Kidney tubule cell (primary cell): ENCODE measurements at places on chromosomes 2 and 18.
A peak's percentile ranks its signal among the peaks of the same experiment; 100 is the strongest.

DNA sequence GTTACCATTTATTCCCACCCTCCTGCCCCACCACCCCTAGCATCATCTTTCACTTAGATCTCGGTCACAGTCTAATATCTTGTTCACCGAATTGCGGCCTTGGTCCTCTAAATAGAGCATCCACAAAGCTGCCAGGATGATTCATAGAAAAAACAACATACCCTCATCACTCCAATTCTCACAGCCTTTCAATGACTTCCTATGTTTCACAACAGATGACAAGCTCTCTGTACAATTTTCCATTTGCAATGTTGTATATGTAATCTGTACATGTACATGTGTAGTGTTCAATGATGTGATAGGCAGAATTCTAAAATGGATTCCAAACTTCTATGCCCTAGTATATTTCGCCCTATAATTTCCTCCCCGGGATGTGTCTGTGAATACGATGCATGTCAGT, 675.6 kb upstream of the CELF4 start:
- peak; percentile 17 for DNase-seq

GRCh38 chr18:79600596-79600995, 79.0 kb upstream of the CTDP1 start:
- DNase-seq, result no peak

GRCh38 chr2:28248511-28248910, 144.1 kb upstream of the FOSL2 start:
- DNase-seq, result no peak

DNA sequence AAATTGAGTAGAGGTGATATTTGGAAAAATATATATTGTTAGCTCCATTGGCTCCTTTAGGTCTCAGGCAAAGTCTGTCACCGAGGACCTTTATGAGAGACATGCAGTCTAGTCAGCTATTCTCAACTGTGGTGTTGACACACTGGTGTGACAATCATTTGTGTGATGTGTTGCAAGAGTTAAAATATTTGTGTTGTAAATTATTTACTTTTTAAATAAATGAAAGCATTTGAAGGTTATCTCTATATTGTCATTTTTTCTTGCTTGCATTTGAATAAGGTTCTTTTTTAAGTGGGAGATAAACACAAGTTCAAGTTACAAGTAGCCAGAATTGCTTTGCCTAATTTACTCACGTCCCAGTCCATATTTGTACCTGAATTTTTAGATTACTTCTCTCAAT, 4.3 kb downstream of the REL start:
- DNase-seq, result peak; percentile 10

GRCh38 chr2:176554101-176555048, 285.1 kb downstream of the MTX2 start:
- DNase-seq, result peak; percentile 65

DNA sequence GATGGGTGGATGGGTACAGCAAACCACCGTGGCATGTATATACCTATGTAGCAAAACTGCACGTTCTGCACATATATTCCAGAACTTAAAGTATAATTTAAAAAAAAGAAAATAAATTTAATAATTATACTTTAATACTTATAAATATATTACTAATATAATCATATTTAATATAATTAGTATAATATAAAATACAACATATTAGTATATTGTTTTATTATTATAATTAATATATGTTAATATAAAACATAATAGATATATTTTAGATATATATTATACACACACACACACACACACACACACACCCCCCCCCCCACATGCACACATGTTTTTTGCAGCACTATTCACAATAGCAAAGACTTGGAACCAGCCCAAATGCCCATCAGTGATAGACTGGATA, 29.8 kb downstream of the RPIA start:
- no peak for DNase-seq

DNA sequence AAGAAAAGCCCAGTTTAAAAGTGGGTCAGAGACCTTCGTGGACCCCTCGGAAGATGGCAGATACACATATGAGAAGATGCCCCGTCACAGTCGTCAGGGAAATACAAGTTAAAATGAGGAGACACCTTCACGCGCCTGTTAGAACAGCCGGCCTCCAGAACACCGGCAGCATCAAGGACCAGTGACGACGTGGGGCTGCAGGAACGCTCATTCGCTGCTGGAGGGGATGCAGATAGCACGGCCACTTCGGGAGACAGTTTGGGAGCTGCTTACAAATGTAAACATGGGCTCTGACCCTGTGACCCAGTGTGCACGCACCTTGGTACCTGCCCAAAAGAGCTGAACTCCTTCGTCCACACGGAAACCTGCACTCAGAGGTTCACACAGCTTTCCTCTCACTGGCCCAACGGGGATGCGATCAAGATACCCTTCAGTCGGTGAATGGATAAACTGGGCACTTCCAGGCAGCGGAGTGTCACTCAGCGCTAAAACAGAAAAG, 83.7 kb upstream of the CTDP1 start:
- DNase-seq, result no peak

- DNase-seq, result peak; percentile 32
Measured at GRCh38 chr18:50312296-50313030, 25.0 kb upstream of the CXXC1 start.

- DNase-seq, result no peak
Measured at GRCh38 chr2:143786026-143786765, 657.0 kb downstream of the ARHGAP15 start.

DNA sequence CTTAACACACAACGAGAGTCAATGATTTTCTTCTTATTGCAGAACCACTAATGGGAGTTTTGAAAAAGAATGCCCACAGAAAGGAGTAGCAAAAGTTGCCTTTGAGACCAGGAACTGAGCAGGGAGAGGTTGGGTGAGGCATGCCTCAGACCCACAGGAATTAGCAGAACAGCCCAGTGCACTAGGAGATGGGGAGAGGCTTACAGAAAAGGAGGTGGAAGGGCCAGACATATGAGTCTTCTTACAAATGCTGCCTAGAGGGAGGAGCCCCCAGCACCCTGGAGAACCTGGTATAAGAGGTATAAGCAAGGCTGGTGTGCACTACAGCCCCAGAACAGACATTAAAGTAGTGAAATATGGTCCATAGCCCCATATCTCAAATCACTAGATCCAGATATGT, 162.0 kb downstream of the DTNA start:
- DNase-seq, result peak; percentile 4

DNA sequence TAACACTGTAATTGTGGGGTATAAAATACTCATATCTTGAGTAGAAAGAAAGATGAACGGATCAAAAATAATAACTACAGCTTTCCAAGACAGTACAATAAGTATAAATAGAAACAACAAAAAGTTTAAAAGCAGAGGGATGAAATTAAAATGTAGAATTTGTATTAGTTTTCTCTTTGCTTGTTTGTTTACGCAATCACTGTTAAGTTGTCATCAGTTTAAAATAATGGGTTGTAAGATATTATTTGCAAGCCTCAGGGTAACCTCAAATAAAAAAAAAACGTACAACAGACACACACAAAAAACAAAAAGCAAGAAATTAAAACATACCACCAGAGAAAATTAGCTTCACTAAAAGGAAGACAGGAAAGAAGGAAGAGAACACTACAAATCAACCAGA, 18.0 kb upstream of the ABCB11 start:
- no peak for DNase-seq

DNA sequence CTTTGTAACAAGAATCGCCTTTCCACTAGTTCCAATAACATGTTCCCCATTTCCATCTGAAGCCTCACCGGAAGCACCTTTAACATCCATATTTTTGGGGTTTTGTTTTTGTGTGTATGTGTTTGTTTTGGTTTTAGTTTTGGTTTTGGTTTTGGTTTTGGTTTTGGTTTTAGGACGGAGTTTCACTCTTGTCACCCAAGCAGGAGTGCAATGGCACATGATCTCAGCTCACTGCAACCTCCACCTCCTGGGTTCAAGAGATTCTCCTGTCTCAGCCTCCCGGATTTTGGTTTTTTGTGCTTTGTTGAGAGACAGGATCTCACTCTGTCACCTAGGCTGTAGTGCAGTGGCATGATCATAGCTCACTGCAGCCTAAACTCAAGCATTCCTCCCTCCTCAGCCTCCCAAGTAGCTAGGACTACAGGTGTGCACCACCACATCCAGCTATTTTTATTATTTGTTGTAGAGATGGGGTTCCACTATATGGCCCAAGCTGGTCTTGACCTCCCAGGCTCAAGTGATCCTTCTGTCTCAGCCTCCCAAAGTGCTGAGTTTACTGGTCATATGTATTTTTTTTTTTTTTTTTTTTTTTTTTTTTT, 36.3 kb downstream of the TGOLN2 start:
- no peak for DNase-seq

GRCh38 chr2:161159456-161160225, 587 bp upstream of the TANK start:
- DNase-seq, result no peak

- no peak for DNase-seq
Measured at GRCh38 chr2:85669549-85669948, 1.6 kb upstream of the SFTPB start.
